ENCODE measurements at places on chromosomes 6 and 20.

GRCh38 chr20:42985628-42986027 is 204.1 kb downstream of the PTPRT start:
- no peak for DNase-seq

GRCh38 chr20:21352703-21353102 is 44.6 kb downstream of the NKX2-4 start:
- no peak for DNase-seq

DNA sequence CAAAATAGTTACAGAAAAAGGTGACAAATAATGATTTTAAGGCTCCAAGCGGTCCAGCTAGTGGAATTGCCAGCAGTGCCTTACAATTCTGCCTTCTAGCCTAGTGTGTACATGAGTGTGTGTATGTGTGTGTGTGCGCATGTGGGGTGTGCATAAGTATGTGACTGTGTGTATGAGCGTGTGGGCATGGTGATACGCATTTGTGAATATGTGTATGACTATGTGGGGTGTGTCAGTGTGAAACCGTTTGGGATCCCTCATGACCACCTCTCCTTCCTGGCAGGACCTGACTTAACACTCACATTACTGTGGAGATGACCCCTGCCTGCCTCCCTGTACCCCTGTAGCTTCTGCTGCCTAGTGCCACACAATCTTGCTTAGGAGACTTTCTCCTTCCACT is 40.4 kb upstream of the RNF182 start:
- DNase-seq, result no peak

GRCh38 chr20:41314386-41314785 is 3.1 kb downstream of the ZHX3 start:
- DNase-seq, result no peak

GRCh38 chr6:46888578-46888977 is 33.2 kb downstream of the ADGRF5 start:
- no peak for DNase-seq

- DNase-seq, result no peak
Observed at GRCh38 chr6:108650325-108650724, 89.6 kb downstream of the FOXO3 start.

DNA sequence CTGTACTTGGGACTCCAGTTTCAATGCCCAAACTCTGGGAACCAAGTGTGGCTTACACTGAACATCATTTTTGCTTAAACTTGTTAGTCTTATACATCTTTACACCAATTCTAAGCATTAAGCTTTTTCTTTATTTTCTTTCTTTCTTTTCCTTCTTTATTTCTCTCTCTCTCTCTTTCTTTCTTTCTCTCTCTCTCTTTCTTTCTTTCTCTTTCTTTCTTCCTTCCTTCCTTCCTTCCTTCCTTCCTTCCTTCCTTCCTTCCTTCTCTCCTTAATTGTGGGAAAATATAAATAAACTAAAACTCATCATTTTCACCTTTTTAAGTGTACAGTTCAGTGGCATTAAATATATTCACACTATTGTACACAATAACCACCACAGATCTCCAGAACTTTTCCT is 31.6 kb upstream of the HLA-DQA2 start:
- DNase-seq, result no peak

DNA sequence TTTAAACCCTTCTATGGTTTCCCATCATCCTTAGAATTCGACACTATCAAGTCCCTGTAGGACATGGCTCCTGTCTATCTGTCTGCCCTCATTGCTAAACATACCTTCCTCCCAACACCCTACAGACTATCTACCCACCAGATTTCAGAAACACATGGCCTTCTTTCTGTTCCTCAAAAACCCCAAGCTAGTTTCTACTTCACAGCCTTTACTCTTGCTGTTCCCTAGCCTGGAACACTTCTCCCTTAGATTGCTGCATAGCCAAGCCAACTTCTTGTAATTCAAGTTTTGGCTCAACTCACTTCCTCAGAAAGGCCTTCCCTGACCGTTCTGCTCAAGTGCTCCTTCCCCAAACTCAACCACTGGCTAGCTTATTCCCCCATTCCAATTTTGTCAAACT is 156.2 kb downstream of the BTBD9 start:
- no peak for DNase-seq

DNA sequence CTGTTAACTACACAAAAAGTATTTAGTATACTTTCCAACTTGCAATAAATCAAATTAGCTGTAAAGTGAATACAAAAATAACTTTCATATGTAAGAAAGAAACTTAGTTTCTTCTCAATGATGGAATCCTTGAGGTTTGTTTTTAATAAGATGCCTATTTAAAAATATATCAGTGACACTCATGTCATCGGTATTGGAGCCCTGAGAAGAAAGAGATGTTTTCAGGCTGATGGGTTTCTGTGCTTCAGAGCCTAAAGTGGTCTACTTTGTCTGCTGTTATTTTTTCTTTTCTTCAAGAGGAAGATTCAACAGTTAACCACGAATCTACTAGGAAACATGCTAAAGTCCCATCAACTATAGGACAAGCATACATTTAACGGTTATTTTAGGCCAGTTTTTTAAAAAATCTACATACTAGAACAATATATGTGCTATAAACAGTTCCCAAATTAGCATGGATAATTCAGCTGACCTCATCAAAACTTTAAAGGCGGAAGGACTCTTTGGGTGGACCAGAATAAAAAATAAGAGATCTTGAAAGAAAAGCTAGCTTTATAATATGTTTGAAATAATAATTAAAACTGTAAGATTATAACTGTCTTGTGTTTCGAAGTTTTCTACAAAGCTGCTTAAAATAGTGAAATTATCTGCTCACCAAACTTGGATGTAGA is 147.0 kb upstream of the SAMD5 start:
- no peak for DNase-seq

DNA sequence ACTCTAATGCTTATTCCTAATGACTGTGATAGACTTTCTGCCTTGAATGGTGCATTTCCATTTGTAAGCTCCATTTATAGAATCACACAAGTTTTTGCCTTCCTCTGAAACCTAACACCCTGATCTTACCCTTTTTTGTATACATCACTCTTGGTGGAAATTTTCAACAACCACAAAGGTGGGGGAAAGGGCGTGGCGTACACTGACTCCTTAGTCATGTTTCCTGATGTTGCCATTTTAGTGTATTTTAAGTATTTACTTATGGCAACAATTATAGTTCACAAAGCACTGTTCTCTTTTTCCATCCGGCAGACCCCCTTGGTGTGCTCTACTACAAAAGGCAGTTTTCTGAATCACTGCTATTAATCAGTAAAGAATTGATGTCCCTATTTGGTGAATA is 92.0 kb downstream of the ATXN1 start:
- DNase-seq, result no peak

DNA sequence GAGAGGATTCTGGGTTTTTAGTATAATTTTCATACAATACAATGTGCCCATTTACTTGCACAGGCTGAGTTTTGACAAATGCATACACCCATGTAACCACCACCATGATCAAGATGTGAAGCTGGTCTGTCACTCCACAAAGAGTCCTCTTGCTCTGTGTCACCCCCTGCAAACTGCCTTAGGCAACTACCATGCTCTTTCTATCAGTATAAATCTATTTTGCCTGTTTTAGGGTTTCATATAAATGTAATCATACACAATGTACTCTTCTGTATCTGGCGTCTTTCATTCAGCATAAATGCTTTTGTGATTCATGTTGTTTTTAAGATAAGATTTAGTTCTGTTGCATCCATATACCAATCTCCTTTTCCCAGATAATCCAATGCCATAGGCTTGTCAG is 181.9 kb upstream of the KCNG1 start:
- DNase-seq, result no peak

DNA sequence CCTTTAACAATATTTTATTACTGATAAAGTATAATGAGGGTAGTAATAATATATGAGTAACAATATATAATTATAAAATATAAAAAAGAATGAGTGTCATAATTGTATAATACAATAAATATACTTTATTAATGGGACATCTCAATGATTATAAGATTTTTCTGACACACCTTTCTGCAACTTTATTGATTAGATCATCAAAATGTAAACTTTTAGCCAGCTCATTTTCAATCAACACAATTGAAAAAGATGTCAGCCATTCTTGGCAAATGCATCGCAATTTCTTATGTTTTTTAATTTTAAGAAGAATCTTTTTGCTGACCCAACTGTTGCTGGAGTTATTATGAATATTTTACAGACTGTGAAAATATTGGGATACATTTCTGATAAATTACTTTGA is 132.4 kb upstream of the RNF217 start:
- DNase-seq, result no peak

DNA sequence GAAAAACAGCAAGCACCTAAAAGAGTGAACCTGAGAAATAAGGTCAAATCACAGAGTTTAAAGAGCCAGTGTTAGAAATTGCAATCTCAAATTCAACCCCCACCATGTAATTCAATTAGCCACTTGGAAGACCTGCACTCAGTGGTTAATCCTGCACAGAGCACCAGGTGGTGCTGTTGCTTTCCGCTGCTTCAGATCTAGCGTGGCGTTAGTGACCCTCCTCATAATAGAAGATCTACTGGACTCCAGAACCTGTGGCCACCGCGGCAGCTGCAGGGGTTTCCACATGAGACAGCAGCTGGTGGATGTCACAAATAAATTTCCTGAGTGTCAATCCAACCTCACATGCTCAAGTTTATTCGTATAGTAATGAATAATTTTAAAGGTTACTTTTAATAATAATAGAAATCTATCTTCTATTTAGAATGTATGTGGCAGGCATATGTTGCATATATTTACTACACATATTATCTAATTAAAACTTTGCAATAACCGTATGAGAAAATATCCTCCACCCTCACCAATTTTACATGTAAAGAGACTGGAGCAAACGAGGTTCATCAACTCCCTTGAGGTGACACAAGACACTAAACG is 84.4 kb downstream of the SYNE1 start:
- DNase-seq, result no peak

- DNase-seq, result no peak
Observed at GRCh38 chr20:35742741-35743523, 872 bp upstream of the RBM39 start.

DNA sequence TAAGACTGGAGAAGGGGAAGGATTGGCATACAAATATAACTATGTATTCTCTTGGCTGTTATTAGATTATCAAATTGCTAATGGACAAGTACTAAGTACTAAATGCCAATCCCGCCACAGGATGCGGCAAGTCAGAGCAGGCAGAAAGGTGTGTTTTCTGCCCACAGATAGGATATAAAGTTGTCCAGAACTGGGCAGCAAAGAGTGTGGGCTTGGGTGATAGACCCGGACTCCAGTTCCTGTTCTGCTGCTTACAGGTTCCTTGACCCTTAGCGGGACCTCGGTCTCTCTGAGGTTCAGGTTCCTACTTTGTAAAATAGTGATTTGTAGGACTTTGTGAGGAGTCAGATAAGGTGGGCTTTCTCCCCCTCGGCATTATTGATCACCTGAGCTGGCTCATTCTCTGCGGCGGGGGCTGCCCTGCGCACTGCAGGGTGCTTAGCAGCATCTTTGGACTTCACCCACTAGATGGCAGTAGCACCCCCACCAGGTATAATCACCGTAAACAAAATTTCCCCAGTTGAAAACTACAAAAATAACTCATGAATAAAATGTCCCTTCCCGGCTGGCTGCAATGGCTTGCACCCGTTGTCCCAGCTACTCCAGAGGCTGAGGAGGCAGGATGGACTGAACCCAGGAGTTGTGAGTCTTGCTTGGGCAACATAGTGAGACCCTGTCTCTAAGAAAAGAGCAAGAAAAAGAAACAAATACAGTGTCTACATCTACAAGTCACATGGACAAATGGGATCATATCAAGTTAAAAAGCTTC is 193.1 kb downstream of the DOK5 start:
- no peak for DNase-seq

DNA sequence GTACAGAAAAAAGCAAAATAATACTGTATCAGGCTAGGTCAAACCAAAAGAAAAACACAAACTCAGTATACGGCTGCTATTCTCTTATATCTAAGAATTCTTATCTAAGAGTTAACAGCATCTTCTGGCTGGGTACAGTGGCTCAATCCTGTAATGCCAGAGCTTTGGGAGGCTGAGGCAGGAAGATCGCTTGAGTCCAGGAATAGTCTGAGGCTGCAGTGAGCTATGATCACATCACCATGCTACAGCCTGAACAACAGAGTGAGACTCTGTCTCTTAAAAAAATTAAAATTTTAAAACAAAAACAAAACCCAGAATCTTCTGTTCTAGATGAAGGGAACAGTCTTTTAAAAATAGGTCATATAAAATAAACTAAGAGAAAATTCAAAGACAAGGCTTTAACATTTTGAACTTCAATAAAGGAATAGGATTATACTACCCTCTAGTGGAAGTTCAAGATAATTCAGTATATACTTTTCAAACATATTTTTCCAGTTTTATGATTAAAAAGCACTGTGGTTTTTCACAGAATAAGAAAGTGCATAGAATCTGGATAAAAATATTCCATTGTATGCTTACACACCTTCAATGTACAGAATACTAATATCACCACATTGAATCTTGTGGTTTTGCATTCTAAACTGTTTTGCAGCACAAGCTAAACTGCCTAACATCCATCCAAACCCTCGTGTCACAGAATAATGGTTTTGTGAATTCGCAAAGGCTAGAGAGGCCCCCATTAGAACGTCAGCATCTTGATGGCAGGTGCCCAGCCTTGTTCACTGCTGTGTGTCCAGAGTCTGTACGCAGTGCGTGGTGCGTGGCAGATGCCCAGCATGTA is 39.3 kb downstream of the DTNBP1 start:
- DNase-seq, result no peak

- DNase-seq, result no peak
Observed at GRCh38 chr6:42166444-42167141, 6.6 kb upstream of the GUCA1A start.

DNA sequence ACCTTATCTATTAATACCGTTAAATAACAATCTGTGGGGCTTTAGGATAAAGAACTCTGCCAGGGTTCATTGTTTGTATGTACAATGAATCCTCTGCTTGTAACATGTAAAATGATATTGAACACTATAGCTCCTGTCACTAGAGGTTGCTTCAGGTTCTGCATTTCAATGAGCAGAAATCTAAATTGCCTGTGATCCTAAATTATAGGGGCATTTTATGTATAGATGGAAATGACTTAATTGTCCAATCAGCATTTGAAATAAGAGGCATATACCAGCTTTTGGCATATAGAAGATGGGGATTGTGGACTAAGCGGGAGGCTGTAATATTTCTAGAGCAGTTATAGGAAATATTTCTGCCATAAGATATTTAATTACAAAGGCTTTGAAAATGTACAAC is 2.0 kb downstream of the NCOA3 start:
- no peak for DNase-seq

- DNase-seq, result no peak
Observed at GRCh38 chr20:49635166-49635565, 67.2 kb upstream of the PTGIS start.

Measured in coronary artery (tissue), 2 donors.